ENCODE measurements at places on chromosomes 16 and 17.

GRCh38 chr17:81612172-81612970 is 24.5 kb downstream of the NPLOC4 start:
- DNase-seq: no peak

GRCh38 chr17:78855561-78856165 is 15.0 kb upstream of the USP36 start:
- no peak for DNase-seq

GRCh38 chr16:66751992-66752322 is 548 bp upstream of the DYNC1LI2 start:
- no peak for DNase-seq

- DNase-seq: no peak
Observed at GRCh38 chr16:88901718-88902337, 35.4 kb upstream of the PABPN1L start.

DNA sequence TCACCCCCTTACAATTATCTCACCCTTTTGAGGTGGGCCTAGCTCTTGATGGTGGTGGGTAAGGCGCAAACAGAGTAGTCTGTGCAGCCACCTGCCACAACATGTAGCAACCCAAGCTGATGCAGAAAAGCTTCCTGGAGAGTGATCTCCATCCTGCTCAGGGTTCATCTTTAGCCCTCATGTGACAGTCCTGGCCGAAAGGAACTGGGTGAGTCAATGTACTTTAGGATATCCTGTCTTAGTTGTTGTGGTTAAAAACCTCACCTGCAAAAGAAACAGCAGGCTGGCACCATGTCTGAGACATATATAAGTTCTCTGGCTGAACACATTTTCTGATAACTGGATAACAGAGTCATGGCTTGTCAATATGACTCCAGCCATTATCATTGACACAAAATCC is 183.5 kb upstream of the CPHXL start:
- DNase-seq: no peak

DNA sequence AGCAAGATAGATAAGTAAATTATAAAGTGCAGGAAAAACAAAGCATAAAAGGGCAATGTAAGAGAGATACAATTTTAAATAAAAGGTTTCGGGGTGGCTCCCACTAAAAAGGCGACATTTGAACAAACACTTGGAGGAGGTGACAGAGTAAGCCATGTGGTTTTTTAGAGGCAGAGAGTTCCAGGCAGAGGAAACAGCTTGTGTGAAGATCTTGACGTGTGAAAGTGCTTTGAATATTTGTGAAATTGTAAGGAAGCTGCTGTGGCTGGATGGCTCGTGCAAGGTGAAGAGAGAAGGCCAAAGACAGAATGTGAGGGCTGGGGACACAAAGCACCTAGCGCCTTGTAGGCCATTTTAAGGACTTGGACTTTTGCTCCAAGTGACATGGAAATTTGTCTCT is 28.6 kb upstream of the HYDIN start:
- no peak for DNase-seq

Data from AG08395 (cell line).